Fibroblast of villous mesenchyme (primary cell): ENCODE measurements at places on chromosomes 2 and 18. TPM values are rescaled to one million over a fixed set of nuclear protein-coding genes. Genes with fewer than 3 reads are reported as not detected.

Gene GALNT13
- 1.7 and 1.9 TPM in 2 replicates for total RNA-seq

Gene KCNJ3
- not detected in 2 replicates for total RNA-seq

Gene SULT1C4
- 0.32 and 0.43 TPM in 2 replicates for total RNA-seq

Gene MAL
- total RNA-seq: not detected in 2 replicates

Gene MC4R
- total RNA-seq: not detected in 2 replicates

Gene NEB
- under 0.01 TPM in 2 replicates for total RNA-seq

Gene SSB
- 91.5 and 125 TPM in 2 replicates for total RNA-seq

Gene INPP4A
- 22.2 and 26.8 TPM in 2 replicates for total RNA-seq
